ENCODE measurements at places on chromosomes 1 and 21. TPM values are rescaled to one million over a fixed set of nuclear protein-coding genes. Genes with fewer than 3 reads are reported as not detected.

The RPL22 gene
- polyA plus RNA-seq = 1,131 TPM

DNA sequence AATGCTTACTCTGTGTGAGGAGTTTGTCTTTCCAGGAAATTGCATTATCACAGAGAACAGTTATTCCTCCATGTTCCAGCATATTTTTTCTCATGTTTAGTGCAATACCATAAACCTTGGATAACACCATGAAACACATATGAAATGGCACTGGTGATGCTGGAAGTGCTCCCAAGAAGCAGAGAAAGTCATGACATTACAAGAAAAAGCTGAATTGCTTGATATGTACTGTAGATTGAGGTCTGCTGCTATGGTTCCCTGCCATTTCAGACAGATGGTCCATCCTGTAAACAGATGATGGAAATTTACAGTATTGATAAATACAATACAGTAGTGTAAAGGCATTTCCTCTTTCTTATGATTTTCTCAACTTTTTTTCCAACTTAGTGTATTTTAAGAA, 422.1 kb downstream of the LRRIQ3 start:
- H3K27ac ChIP-seq = no peak overlapping the region
- no peaks in the 10 kb centered on the region for H3K36me3 ChIP-seq
- DNase-seq = no peak
- no peaks in the 10 kb centered on the region for H3K27me3 ChIP-seq
- no peak overlapping the region for H3K4me3 ChIP-seq

- H3K4me1 ChIP-seq = no peaks in the 10 kb centered on the region
- no peak overlapping the region for H3K27ac ChIP-seq
- H3K27me3 ChIP-seq = no peaks in the 10 kb centered on the region
- no peak overlapping the region for H3K4me3 ChIP-seq
- no peaks in the 10 kb centered on the region for H3K36me3 ChIP-seq
Observed at GRCh38 chr1:29820401-29820800, 584.1 kb downstream of the PTPRU start.

- H3K4me3 ChIP-seq = no peak overlapping the region
- DNase-seq = no peak
- H3K27me3 ChIP-seq = no peaks in the 10 kb centered on the region
Observed at GRCh38 chr1:211893260-211893659, 62.7 kb upstream of the LPGAT1 start.
